H9 (cell line): ENCODE measurements at places on chromosomes 2 and 18. TPM values are rescaled to one million over a fixed set of nuclear protein-coding genes. Genes with fewer than 3 reads are reported as not detected.

CFAP210 gene
- total RNA-seq = 0.33 and 0.94 TPM in 2 replicates

EGR4 gene
- 0.85 and 1.2 TPM in 2 replicates for total RNA-seq

NEU2 gene
- not detected in 2 replicates for total RNA-seq

HOXD3 gene
- not detected in 2 replicates for total RNA-seq

FBXO48 gene
- 1.3 and 1.4 TPM in 2 replicates for total RNA-seq

FIGN gene
- 12.9 and 14.6 TPM in 2 replicates for total RNA-seq

HNRNPA3 gene
- total RNA-seq = 405 and 419 TPM in 2 replicates

MC4R gene
- not detected in 2 replicates for total RNA-seq

BIRC6 gene
- 69.1 and 78.8 TPM in 2 replicates for total RNA-seq

SCN9A gene
- 1.1 and 1.3 TPM in 2 replicates for total RNA-seq

- no peak for DNase-seq
Measured at GRCh38 chr2:47508641-47509040, 105.7 kb downstream of the MSH2 start.

DNA sequence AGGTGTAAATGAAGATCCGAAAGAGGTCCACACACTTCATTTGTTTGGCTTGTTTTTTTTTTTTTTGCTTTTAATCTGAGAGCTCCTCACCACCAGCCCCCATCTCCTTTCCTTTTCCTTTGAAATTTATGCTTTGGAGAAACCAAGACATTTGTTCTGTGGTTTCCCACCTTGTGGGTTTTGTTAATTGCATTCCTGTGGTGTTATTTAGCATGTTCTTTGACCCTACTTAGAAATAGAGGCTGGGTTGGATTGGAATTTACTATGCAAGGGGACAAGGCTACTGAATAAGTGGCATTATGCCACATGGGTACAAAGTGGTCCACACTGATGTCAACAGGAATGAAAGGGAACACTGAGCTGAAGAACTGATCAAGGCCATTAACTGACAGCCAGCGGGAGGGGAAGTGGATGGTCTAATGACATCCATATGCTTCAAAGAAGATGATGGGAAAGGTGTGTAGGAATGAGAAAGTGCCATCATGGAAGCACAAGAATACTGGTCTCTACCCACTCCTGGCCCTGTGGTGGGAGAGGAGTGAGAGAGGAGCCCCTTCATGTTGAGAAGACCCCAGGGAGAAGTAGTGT lies 8.9 kb downstream of the CCL20 start:
- no peak for DNase-seq

DNA sequence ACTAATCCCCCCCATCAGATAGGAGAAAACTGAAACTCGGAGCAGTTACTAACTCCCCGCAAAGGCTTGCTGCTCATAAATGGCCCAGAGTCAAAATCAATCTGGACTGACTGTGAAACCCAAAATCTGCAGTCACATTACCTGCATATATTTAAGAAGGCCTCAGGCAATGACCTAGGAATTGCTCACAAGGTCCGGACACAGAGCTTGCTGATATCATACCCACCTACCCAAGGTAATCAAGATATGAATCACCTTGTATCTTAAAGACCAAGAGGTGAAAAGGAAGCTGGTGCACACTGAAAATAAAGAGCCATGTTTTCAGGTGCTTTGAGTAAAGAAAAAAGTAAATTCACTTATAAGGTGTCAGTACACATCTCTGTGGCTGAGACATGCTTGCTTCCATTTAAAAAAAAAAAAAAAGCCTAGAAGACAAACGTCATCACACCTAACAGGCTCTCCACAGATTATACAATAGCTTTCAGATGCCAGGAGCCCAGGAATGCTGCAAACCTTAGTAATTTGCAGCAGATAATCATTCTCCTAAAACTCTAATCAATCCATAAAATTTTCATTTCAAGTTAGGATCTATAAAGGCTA lies 195.4 kb downstream of the ZEB2 start:
- no peak for DNase-seq

GRCh38 chr18:58091099-58091611 lies 47.1 kb downstream of the NEDD4L start:
- DNase-seq = no peak

GRCh38 chr2:120177001-120177621 lies 46.1 kb downstream of the TMEM185B start:
- peak; percentile 49 for DNase-seq

- no peak for DNase-seq
Measured at GRCh38 chr18:35635170-35635569, 53.6 kb downstream of the GALNT1 start.

DNA sequence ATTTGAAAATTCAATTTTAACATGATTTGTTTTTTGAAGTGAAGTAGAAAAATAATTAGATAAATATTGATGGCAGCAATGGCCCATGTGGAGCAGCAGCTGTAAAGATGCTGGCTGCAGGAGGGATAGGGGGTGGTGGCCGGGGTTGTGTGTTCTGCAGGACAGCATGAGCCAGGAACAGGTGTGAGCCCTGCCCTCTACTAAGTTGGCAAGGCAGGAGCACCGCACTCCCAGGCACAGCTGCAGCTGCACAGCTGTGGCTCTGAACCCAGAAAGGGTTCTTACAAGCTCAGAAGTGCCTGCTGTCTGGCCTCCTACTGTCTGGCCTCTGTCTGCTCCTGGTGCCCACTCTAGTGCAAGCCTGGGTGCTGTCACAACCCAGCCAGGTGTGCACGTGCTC lies 10.0 kb upstream of the DUSP19 start:
- DNase-seq = no peak

DNA sequence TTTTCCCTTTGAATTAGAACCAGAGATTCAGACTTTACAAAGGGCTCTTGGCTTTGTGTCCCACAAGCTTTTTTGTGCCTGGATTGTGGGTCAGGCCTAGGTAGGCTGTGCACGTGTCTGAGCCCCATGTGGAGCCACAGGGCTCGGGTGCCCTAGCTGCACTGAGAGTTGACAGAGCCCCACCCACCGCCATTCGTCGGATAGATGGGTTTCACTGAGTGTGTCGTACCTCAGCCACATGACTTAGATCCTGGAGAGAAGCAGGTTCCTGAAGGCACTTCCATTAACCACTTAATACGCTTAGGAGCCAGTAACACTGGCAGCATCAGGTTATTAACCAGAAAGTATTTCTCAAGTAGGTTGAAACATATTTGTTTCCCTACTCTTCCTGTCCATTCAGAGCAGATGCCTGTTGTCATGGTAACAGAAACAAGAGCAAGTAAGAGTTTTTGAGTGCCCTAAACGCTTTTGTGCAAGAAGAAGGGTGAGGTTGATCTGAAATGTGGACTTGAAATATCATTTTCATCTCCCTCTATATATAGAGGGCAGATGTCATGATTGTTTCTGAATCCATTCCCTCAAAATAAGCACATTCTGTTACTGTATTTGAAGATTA lies 30.0 kb downstream of the ADCYAP1 start:
- DNase-seq = no peak

- no peak for DNase-seq
Measured at GRCh38 chr2:57990118-57990725, 56.4 kb upstream of the VRK2 start.

DNA sequence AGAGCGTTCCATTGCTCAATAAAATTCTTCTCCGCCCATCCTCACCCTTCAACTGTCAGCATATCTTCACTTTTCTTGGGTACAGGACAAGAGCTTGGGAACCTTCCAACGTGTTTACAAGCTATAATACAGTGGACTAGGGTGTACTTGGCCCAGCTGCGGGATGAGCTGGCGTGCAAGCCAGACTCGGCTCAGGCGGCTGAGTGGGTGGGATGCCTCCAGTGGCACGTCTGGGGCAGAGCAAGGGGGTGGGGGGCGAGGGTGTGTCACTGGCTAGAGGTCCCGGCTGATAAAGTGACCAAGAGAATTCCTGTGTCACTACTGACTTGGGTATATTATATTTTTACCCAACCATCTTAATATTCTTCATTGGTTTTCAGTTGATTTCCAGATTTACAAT lies 179.7 kb downstream of the EVA1A start:
- DNase-seq = no peak

DNA sequence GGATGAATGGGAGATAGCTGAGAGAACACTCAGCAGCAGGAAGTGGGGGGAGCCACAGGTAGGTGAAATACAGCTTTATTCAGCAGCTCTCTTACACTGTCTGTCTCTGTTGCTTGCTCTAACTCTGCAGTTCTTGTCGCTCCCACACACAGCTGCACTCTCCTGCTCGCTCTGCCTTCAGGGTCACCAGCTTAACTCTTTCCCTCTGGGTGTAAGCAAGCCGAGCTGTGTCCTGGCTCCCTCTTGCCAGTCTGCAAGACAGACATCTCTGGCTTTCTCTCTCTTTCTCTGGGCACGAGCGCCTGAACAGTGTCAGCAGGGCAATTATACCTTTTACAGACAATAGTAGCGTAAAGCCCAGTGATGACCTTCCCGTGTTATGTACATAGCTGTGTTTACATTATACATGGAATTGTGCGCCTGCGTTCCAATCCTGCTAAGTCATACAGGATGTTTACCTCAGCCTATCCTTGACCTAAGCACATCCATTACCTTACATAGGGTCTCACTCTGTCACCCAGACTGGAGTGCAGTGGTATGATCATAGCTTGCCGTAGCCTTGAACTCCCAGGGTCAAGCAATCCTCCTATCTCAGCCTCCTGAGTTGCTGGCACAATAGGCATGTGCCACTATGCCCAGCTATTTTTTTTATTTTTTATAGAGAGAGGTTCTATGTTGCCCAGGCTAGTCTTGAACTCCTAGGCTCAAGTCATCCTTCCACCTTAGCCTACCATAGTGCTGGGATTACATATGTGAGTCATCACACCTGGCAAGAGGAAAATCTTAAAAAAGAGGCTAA lies 57.8 kb upstream of the CHN1 start:
- peak; percentile 40 for DNase-seq

GRCh38 chr2:216257089-216257488 lies 115.2 kb downstream of the MARCHF4 start:
- no peak for DNase-seq

GRCh38 chr2:64243081-64244036 lies 99.1 kb upstream of the PELI1 start:
- DNase-seq = no peak

- DNase-seq = no peak
Measured at GRCh38 chr2:227349989-227350612, 25.1 kb downstream of the MFF start.

DNA sequence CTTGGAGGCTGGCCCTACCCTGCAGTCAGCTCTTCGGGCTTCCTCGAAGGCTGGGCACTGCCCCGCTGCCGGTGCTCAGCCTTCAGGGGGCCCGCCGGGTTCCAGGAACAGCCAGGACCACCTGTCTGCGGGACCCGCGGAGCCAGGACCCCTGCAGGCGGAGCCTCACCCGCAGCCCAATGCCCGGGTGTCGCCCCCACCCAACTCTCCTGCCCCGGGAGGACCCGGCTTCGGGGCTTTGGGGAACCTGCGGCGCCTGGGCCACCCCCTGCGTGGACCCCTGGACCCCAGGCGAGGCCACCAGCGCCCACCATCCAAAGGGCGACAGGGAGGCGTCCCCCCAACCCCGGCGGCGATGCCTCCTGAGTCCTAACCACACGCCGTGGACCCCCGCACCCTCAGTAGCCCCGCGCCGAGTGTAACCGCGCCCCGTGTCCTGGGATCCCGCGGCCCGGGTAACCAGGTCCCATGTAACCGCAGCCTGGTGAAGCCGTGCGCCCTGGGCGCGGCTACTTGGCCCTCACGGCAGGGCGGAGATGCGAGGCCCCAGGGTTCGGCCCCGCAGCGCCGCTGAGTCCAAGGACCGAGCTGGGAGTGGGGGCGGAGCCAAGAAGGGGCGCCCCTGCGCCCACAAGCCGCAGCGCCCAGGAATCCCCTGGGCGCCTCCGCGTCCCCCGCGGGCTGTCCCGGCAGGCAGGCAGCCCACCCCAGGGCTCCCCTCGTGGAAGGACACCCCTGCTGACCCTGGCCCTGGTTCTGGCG lies 11.0 kb upstream of the UBE2F start:
- DNase-seq = peak; percentile 49

GRCh38 chr2:150403457-150403856 lies 84.0 kb downstream of the RND3 start:
- no peak for DNase-seq

DNA sequence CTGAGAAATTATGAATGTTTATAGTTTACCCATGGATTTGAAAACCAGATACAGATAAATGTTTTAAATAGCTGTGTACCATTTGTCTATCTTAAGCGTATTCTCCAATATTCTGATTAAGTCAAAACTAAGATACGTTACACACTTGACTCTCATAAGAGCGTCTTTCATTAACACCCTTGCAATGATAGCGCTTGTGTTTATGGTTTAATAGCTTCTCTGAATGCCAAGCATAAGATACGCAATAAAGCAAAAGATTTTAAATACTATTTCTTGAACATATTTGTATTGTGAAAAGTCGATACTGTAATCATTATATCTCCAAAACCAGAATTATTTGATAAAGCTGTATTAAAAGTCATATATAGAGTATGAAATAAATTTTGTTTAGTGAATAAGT lies 3.0 kb downstream of the CALCRL start:
- no peak for DNase-seq

DNA sequence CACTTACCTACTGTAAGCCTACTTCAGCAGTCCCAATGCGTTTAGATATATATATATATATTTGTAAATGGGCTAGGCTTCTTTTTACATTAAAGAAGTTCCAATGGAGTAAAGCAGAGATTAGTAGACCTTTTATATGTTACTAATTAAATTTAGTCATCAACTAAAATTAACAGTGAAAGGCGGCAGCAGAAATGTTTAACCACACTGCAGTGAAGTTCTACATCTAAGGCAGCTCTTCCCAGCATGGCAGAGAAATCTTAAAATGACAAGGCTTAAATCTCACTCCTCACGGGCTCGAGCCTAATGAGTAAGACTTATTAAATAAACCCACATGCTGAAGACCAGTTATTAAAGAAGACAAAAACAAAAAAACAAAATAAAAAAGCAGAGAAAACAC lies 19.1 kb upstream of the KANSL1L start:
- no peak for DNase-seq

- no peak for DNase-seq
Measured at GRCh38 chr2:180978903-180979748, 1.3 kb upstream of the UBE2E3 start.

DNA sequence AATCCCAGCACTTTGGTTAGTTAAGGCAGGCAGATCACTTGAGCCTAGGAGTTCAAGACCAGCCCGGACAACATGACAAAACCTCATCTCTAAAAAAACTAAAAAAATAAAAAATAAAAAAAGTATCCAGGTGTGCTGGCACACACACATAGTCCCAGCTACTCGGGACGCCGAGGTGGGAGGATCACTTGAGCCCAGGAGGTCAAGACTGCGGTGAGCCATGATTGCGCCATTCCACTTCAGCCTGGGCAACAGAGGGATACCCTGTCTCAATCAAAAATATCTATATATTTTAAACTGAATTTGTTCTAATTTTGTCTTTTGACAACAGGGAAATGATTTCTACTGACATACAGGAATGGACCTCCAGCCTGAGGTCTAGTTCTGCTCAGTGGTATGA lies 73.3 kb upstream of the MBOAT2 start:
- DNase-seq = no peak

- DNase-seq = no peak
Measured at GRCh38 chr2:69020496-69021426, 7.8 kb downstream of the ANTXR1 start.

DNA sequence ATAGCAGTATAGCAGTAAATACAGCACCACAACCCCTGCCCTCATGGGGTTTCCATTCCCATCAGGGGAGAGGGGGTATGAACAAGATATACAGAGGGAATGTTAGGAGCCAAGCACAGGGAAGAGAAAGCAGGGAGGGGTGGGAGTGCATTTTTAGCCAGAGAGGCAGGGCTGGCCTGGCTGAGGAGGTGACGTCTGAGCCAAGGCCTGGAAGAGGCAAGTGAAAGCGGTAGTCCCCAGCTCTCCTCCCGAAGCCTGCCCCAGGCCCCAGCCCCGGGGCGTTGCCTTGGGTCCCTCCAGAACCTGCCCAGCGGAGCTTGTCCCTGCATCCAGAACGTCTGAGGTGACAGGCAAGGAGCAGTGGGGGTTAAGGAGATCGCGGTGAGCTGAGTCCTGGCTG lies 45.1 kb upstream of the FOSL2 start:
- DNase-seq = no peak

- DNase-seq = no peak
Measured at GRCh38 chr2:1652034-1652790, 92.1 kb downstream of the PXDN start.
